ENCODE measurements at places on chromosomes 6 and 20.

DNA sequence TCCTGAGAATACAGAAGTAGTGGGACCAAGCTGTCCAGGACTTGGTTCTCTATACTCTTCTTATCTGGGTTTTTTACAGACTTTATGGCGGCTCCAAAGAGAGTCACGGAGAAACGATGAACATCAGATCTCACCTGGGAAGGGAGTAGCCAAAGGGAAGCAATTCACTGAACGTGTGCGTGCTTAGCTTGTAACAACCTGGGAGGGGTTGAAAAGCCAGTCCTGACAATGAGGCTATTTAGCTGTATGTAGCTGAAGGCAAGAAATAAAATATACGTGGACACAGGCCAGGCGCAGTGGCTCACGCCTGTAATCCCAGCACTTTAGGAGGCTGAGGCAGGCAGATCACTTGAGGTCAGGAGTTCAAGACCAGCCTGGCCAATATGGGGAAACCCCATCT, 18.2 kb upstream of the RBL1 start:
- DNase-seq, result no peak

GRCh38 chr6:6701864-6702263, 113.3 kb downstream of the LY86 start:
- DNase-seq, result peak; percentile 94

DNA sequence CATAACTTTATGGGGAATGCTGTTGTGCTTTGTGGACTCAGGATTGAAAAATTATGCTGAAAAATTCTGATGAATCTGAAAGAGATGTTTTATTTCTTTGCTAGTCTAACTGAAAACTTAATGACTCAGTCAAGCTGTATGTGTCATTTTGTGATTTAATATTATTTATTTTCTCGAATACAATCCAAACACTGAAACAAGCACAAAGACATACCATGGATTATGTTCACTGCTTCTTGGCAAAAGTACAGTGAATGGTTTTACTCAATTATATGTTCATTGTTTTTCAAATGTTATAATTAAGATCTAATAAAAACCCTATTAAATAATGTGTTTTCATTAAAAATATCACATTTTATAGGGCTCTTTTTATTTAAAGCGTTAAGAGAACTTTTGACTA, 330.6 kb upstream of the EPHA7 start:
- no peak for DNase-seq

- DNase-seq, result no peak
These were observed 53.4 kb downstream of the MCHR2 start for GRCh38 chr6:99940582-99940981.

DNA sequence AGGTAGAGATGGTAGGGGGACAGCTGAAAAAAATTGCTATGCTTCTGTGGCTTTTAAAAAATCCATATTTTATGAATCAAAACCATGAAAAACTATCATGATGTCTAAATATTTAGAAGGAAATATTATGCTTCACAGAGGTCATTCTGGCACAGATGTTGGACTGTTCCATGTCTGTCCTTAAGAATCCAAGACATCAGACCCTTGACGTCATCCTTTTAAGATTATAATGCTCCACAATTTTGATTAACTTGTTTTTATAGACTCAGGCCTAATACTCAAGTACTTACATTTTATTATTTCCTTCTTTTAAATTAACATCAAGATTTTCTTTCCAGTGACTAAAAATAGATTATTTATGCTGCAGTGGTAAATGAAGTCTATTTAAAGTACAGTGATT, 29.7 kb downstream of the FILIP1 start:
- no peak for DNase-seq

DNA sequence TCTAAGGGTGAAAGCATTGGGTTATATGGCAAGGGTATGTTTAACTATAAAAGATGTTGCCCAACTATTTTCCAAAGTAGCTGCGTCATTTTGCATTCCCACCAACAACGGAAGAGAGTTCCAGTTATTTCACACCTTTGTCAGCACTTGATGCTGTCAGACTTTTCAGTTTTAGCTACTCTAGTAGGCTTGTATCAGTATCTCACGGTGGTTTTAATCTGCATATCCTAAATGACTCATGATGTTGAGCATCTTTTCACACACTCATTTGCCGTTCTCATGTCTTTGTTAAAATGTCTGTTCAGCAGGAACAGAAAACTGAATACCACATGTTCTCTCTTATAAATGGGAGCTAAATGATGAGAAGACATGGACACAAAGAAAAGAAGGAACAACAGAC, 122.3 kb downstream of the RNASET2 start:
- DNase-seq, result no peak

DNA sequence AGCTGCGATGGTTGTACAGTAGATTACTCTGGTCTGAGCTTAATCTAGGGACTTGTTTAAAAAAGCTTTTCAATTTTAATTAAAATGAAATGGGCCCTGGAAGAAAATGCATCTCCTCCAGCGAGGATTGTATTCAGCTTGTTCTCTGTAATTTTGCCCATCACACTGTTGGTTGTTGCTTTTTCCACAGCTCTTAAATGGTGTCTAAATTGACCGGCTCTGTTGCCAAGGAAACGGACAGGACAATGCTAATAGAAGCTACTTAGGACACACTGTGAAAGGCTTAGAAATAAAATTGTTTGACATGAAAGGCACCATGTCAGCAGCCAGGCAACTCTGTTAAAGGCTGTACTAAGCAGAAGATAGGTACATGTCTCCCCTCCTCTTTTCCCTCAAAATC, 116.7 kb upstream of the NRSN1 start:
- no peak for DNase-seq

- DNase-seq, result no peak
These were observed 641 bp downstream of the DBNDD2 start for GRCh38 chr20:45408646-45409213.

DNA sequence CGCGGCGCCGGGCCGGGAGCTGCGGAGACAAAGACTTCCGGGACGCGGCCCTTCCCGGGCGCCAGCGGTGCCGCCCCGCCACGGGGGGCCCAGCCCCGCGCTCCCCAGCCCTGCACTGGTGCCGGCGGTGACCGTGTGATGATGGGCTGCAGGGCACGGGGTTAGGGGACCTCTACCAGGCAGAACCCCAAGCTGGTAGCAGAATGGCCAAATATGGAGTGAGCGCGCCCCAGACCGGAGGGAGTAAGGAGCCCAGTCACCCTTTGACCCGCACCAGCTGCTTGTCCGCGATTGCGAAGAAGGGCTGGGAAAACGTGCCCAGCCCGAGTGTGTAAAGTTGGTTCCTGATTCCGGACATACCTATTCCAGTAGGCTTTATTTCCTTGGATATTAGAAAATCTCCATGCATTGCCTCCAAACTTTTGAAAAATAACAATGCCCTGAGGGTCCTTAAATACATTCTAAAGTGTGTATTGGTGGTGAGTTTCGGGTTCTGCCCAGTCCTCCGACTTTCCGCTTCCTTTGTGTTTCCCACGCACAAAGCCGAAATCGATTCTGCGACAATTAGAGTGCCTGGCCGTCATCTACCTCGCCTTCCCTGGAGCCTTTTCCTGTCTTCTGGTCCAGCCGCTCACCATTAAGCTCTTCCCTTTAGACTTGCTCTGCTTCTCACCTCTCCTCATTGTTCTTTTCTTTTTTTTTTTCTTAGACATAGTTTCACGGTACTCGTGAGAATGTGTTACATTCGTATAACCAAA, 1.1 kb downstream of the ABRACL start:
- peak; percentile 61 for DNase-seq

- no peak for DNase-seq
These were observed 8.0 kb upstream of the TSHZ2 start for GRCh38 chr20:52964131-52964530.

- peak; percentile 77 for DNase-seq
These were observed 70.0 kb downstream of the PTPN1 start for GRCh38 chr20:50580016-50580747.

- DNase-seq, result no peak
These were observed 43.4 kb downstream of the NHSL1 start for GRCh38 chr6:138455746-138456400.

DNA sequence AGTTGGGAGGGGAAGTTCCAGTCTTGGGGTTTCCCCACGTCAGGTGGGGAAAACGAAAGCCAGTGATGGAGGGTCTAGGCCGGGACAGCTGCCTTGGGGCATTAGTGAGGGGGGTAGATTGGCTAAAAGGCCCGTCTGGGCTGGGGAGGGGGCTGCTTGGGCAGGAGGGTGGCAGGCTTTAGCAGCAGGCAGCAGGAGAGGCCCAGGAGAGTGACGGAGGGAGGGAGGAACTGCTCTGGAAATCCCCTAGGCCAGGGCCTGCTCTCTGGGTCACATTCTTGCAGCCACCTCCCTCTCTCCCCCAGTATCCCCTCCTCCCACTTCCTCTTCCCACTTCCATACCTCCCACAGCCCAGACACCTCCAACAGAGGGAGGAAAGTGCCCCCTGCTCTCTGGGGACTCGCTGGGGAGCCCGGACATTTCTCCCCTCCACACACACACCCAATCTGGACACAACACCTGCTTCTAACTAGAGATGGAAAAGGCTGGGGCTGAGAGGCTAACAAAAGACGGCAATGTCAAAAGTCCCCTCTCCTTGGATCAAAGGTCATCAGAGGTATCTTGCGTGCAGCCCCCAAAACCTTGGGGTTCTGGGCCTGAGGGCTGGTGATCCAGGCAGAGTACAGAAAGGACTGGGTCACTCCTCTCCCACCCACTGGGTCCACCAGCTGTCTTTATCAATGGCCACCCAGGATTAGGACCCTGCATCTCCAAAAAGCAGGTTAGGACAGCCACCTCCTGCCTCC, 1.8 kb downstream of the NFKBIE start:
- no peak for DNase-seq

DNA sequence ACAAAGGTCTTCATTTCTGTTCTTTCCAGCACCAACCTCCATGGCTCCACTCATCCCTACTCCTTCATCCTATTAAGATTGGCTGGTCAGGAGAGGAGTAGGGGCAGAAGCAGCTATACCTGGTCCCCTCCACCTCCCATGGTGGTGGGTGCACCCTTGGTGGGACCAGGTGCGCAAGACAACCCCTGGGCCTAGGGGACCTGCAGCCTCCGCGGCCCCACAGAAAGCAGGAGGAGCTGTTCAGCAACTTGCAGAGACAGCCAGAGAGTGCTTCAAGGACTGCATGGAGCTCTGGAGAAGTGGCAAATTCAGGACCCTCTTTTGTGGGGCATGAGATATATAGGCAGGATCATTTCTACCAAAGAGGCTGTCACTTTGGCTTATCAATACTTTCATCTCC, 9.8 kb downstream of the ULBP2 start:
- DNase-seq, result no peak

- DNase-seq, result no peak
These were observed 19.5 kb downstream of the KATNA1 start for GRCh38 chr6:149628875-149629510.
